Fibroblast of villous mesenchyme (primary cell): ENCODE measurements at places on chromosomes 5 and 9. TPM values are rescaled to one million over a fixed set of nuclear protein-coding genes. Genes with fewer than 3 reads are reported as not detected.

GRCh38 chr5:640461-641330 is 28.6 kb downstream of the CEP72 start:
- DNase-seq, result no peak

Gene NDUFS4
- total RNA-seq, result 64.3 and 80.2 TPM in 2 replicates

GRCh38 chr5:58268268-58268667 is 191.6 kb downstream of the PLK2 start:
- DNase-seq, result no peak

DNA sequence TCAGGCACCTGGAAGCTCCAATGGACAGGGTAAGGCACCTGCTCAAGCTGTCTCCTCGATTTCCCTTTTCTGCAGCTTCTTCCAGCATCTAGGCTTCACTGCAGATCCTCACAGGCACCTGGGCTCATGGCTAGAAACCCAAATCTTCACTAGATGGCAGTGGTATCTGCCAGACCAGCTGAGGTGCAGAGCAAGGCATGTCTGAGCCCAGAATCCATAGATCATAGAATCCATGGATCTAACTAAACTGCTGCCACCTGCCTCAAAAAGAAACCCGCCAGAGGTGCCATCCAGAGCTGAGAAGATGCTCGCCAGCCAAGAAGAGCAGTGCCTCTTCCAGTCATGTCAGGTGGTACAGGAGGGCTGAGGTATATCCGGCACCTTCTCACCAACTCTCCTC is 6.9 kb downstream of the SHC3 start:
- DNase-seq, result no peak

- DNase-seq, result no peak
These were observed 67.2 kb upstream of the TRIO start for GRCh38 chr5:14075937-14076336.

DNA sequence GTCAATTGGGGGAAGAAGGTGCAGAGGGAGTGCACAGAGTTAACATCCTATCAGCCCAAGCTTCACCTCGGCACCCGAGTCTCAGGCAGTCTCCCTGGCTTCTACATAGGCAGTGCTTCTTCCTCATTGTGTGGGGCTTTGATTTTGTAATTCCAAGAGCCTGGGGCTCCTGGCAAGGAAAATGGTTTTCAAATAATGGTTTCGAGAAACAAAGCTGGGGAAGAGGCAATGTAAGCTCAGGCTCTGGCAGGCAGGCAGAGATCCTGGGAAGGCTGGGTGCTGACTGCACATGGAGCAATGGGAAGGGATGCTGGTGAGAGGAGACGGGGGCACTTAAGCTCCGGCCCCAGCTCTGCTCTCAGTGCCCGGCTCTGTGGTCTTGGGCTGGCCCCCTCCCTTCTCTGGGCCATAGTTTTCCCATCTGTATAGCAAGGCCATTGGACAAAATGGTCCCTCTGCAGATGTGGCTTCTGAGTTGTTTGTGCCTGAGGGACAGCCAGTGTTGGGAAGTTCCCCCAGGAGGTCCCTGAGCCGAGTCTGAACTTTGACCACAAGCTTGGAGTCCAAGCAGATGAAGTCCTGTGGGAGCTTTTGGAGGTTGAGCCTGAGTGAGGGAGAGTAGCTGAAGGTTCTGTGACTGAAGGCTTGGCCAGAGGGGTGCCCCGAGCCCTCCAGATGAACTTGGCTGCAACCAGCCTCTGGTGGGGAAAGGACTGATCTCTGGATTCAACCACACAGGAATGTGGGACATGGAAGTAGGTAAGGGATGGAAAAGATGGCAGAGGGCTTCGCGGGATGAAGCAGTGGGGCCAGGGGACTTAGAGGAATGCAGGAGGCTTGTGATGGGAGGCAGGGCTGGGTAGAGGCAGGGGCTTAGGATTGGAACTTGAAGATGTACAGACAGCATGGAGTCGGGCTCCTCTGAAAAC is 28.5 kb upstream of the IL17B start:
- peak; percentile 51 for DNase-seq

- no peak for DNase-seq
These were observed 96.6 kb upstream of the CD180 start for GRCh38 chr5:67293226-67293625.

Gene PCDHA13
- total RNA-seq, result under 0.01 TPM in 2 replicates

DNA sequence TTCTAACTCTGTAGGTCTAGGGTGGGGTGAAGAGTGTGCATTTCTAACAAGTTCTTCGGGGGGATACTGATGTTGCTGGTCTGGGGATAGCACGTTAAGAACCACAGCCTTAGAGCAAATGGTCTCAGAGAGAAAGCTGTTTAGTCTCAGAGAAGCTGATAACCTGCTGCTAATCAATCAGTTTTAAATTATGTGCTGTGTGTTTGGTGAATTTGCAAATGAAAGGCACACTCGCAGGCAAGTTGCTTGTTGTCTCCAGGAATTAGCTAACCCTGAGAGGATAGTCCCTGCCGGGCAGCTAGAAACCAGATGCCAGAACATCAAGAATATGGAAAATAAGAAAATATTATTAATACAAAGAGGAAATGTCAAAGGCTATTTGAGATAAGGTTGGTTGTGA is 79.2 kb downstream of the DMRT2 start:
- DNase-seq, result no peak

GRCh38 chr5:82730913-82731312 is 346.3 kb downstream of the TMEM167A start:
- DNase-seq, result no peak

Gene ANKRD33B
- 1.6 and 2.6 TPM in 2 replicates for total RNA-seq

DNA sequence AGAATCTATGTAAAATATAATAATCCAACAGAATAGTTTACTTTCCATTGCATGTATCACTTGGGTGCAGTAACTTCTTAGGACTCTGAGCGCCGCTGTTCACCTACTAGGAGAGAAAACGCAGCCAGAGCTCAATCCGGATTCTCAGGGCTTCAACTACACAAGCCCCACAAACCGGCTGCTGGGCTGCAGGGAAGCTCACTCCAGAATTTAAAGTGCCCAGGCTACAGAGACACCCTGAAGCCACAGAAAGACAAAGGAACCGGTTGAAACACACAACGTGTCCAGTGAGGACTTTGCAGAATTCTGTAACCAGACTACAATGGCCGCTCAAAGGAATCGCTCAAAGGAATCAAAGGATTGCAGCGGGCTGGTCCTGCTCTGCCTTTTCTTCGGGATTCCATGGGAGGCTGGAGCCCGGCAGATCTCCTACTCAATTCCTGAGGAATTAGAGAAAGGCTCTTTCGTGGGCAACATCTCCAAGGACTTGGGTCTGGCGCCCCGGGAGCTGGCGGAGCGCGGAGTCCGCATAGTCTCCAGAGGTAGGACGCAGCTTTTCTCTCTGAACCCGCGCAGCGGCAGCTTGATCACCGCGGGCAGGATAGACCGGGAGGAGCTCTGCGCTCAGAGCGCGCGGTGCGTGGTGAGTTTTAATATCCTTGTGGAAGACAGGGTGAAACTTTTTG is at the start of gene PCDHGA10:
PCDHGA10 (plus strand) TSS at position 134 of the 686 bp plus-strand sequence; CDS start at position 323, 189 bp downstream.
- peak; percentile 83 for DNase-seq

GRCh38 chr5:95884017-95884325 is 61.4 kb upstream of the GLRX start:
- DNase-seq, result peak; percentile 91

Gene EGFL7
- 7.7 and 9.9 TPM in 2 replicates for total RNA-seq

DNA sequence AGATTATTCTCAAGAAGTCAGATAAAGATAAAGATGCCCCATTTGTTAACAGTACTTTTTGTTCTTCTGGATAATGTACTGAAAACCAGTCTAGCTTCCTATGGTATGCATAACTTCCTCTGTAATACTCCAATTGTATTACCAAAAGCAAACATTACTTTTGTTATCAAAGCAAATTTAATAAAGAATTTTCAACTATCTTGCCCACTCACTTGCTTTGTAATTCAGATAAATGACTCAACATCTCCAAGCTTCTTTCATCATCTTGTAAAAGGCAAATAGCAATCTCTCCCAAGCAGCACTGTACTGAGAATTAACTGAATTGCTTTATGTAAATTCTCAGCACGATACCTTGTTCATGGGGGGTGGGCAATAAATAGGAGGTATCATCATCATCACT is 98.3 kb downstream of the NFIB start:
- DNase-seq, result no peak

Gene POMT1
- total RNA-seq, result 27.1 and 36.3 TPM in 2 replicates

GRCh38 chr5:96946381-96946780 is 10.5 kb downstream of the LNPEP start:
- DNase-seq, result no peak

Gene GGTA1
- not detected in 2 replicates for total RNA-seq

Gene WDR38
- total RNA-seq, result not detected in 2 replicates

Gene TJP2
- 15.1 and 18.1 TPM in 2 replicates for total RNA-seq

Gene SOX30
- under 0.01 TPM in 1 of 2 replicates, not detected in the other for total RNA-seq

DNA sequence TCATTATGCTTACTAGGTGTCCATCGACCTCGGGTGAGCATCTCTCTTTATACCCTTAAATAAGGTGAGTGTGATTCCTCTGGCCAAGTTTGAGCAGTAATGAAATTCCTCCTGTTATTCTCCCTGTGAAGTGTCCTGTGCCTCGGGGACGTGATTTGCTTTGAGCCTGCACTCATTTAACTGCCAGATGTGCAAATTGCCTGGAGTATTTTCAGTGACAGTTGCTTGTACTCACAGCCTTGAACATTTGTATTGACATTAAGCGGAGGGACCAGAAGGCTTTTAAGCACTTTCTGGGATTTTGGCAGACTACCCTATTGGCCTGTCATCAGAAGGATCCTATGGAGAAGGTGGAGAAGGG is 126.9 kb downstream of the DOCK2 start:
- no peak for DNase-seq

DNA sequence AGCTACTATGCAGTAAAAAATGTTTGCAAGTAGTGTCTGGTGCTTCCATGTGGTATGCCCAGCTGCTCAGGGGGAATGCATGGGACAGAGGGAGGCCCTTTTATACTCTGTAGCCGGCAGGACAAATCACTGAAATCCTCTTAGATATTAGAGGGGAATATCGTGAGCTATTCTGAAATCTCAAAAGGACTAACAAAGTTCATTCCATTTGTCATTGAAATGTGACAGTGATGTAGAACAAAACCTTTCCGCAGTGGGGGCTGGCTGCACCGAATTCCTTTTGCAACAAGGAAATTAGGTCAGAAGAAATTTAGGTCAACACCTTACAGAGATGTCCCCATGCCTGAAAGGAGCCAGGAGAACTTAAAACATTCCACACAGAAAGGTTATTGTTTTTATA is 72.4 kb upstream of the MEF2C start:
- no peak for DNase-seq

Gene GRM6
- not detected in 2 replicates for total RNA-seq

- no peak for DNase-seq
These were observed 219.1 kb upstream of the OTULINL start for GRCh38 chr5:14362491-14362890.

DNA sequence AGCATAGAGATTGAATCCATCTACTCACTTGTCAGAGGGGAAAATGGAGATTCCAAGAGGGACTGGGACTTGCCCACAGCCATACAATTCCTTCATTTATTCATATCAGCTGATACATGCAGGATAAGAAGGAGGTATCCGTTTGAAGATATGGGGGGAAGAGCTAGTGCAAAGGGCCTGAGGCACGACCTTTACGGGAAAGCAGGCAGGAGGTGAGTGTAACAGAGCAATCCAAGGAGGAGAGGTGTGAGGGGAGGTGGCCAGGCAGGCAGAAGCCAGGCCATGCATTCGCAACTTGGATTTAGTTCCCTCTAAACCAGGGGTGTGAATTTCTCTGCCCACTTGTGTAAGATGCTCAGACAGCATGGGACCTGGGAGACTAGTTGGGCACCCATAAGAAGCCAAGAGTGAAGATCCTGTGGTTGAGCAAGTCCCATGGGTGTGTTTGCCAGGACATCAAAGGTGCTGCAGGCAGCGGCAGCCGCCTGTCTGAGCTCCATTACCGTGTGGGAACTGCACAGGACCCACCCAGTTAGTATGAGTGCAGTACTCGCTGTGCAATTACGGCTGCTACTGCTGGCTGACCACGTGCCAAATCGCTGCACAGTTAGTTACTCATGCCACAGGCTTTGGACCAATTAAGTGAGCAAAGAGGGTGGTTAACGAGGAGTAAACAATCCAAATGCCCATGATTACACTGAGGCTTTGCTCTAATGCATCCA is 31.4 kb upstream of the FAT2 start:
- peak; percentile 2 for DNase-seq

Gene TRIM7
- 2.2 and 2.3 TPM in 2 replicates for total RNA-seq

DNA sequence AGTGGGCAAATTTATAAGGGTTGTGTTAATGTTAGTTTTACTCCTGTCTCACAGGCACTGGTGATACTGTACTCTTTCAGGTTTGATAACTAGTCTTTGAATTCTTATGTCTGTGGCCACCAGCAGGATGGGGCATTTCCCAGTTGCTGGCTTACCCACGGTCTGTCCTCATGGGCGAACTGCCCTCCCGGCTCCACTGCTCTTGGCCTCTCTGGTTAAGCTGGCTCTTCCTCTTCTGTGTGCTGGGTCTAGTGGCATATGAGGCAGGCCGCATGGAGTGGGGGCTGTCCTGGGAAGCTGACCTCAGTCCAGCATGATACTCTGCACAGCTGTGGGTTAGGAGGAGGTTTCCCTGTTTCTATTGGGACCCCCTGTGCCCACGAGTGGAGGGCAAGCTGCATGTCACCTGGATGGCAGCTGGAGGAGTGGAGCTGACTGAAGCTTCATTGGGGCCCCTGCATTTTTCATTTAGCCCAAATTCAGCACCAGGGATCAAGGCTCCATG is 19.5 kb downstream of the PHF2 start:
- no peak for DNase-seq

DNA sequence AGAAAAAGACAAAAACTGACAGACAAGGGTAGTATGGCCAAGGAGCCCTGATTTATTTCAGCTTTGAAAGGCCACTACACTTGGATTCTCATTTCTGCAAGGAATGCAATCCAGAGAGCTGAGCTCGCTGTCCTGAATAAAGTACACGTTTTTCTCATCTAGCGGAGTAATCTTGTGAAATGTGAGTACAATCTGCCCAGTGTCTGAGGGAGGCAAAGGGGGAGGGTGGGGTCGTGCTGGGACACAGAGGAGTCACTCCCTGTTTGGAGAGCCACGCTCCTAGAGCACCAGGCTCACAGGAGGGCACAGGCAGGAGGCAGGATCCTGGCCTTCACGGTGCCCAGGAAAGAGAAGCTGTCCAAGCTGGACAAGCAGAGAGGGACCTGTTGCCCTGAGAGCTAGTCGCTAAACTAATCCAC is 51.0 kb upstream of the IFNK start:
- peak; percentile 63 for DNase-seq

- peak; percentile 92 for DNase-seq
These were observed 193.4 kb downstream of the ARRDC3 start for GRCh38 chr5:91189480-91190313.

GRCh38 chr5:151054709-151055108 is 26.1 kb downstream of the TNIP1 start:
- no peak for DNase-seq

Gene REEP5
- 47.0 and 48.8 TPM in 2 replicates for total RNA-seq

Gene SPATA31D4
- not detected in 2 replicates for total RNA-seq

Gene CATSPER3
- under 0.01 TPM in 1 of 2 replicates, not detected in the other for total RNA-seq

DNA sequence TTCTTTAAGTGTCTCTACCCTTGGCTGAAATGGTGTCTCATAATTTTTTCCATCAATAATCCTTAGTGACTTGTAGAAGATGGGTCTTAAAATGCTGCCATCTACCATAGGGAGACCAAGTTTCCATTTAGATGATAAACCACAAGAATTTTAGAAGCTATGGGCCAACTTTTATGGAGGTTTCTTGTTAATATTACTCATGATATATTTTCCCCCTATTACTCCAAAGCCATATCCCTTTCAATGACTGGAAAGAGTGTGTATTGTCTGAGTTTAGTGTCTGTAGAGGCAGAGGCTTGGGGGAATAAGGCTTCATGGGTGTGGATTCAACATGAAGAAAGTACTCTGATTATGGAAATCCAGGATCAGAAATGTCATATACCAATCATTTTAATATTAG is 507.3 kb upstream of the TNC start:
- no peak for DNase-seq

Gene IFNA2
- total RNA-seq, result not detected in 2 replicates

Gene CDC20B
- total RNA-seq, result not detected in 2 replicates
